NCI-H2081 (cell line): ENCODE measurements at places on chromosomes 7 and 10.

- no peak for DNase-seq
These were observed 520.1 kb downstream of the INHBA start for GRCh38 chr7:41182782-41183181.

GRCh38 chr10:73413108-73413527, 740 bp downstream of the ANXA7 start:
- DNase-seq: peak; percentile 75

GRCh38 chr7:112873831-112874553, 83.8 kb upstream of the TMEM168 start:
- DNase-seq: no peak

- DNase-seq: no peak
These were observed 43.4 kb upstream of the PDLIM1 start for GRCh38 chr10:95333997-95334804.

DNA sequence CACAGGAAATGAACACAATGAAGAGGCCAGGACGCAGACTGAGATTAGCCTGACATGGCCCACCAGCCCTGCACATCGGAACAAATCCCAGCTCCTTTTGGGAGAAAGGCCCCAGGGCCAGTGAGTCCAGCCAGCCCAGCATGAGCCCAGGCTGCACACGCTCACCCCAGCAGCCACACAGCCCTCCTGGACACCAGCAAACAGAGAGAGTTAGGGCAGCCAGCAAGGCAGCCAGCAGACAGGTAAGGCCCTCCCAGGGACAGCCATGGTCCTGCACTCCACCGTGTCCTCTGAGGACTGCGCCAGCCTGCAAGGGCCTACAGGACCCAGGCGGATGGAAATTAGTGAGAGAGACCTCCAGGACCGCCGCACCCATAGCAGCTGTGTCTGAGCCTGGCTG, 8.1 kb upstream of the GRID1 start:
- no peak for DNase-seq

- no peak for DNase-seq
These were observed 287.2 kb downstream of the AUTS2 start for GRCh38 chr7:69885431-69885830.

- no peak for DNase-seq
These were observed 37.5 kb upstream of the DNAJB6 start for GRCh38 chr7:157299317-157299612.

DNA sequence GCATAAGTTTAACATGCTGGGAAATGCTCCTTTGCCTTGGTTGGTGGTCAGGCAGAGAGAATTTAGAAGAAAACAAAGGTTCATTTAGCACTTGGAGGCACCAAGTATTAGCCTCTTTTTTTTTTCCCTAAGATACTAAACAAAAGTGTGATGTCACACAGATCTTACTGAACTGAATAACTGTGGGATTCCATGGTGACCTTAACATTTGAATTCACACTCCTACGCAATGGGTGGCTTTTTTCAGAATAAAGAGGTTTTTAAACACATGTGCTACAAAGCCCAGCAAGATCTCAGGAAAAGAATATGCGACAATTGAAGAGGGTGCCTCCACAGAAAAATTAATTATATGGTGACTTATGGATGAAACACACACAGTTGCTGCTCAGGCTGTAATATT, 133.4 kb upstream of the ABCB5 start:
- DNase-seq: no peak

GRCh38 chr10:95196046-95196445, 2.0 kb downstream of the ACSM6 start:
- DNase-seq: no peak

DNA sequence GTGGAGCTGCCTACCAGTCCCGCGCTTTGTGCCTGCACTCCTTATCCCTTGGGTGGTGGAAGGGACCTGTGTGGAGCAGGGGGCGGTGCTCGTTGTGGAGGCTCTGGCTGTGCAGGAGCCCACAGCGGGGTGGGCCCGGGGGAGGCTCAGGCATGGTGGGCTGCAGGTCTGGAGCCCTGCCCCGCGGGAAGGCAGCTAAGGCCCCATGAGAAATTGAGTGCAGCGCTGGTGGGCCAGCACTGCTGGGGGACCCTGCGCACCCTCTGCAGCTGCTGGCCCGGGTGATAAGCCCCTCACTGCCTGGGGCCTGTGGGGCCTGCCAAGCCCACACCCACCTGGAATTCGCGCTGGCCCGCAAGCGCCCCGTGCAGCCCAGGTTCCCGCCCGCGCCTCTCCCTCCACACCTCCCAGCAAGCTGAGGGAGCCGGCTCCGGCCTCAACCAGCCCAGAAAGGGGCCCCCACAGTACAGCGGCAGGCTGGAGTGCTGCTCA, 859.6 kb upstream of the KCND2 start:
- no peak for DNase-seq
